ENCODE measurements at places on chromosomes 13 and 19.

DNA sequence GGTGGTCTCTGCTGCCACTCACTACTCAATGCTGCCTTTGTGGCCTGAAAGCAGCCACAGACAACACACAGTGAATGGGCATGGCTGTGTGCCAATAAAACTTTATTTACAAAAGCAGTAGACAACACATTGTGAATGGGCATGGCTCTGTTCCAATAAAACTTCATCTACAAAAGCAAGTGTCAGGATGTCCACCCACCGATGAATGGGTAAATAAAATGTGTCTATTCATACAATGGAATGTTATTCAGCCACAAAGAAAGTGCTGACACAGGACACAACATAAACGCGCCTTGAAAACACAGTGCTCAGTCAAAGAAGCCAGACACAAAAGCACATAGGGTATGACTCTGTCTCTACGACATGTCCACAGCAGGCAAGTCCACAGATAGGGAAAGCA, 20.1 kb downstream of the ZSCAN5A start:
- peak; percentile 73 for DNase-seq

GRCh38 chr13:39253774-39254173, 215.5 kb downstream of the NHLRC3 start:
- no peak for DNase-seq

DNA sequence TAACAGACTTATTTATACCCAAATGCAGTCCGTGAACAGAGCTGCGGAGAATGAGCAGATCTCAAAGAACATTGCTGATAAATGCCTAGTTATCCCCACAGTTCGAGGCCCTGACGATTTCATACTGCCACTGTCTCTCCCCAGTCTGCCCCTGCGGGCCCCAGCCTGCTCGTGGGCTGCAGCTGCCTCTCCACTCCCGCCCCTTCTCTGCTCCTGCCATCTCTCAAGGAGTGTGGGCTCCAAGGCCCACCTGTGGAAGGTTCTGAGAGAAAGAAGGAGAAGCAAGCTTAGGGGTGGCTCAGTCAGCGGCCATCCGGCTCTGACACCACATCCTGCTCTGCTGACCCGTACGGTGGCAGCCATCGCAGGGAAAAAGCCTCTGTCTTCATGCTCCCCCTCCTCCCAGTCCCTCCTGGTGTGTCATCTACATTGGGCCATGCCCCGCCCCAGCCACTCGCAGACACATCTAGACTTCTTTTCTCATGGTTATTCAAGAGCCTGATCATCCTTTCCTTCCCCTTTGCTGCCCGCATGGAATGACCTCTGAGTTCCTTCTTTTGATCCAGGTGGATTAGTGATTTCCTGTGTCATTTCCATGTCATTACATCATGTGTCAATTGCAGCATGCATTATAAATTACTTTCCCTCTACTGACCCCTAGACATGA, 52.0 kb downstream of the EPS15L1 start:
- DNase-seq = no peak

- DNase-seq = no peak
Measured at GRCh38 chr13:109626386-109627171, 159.8 kb downstream of the IRS2 start.

DNA sequence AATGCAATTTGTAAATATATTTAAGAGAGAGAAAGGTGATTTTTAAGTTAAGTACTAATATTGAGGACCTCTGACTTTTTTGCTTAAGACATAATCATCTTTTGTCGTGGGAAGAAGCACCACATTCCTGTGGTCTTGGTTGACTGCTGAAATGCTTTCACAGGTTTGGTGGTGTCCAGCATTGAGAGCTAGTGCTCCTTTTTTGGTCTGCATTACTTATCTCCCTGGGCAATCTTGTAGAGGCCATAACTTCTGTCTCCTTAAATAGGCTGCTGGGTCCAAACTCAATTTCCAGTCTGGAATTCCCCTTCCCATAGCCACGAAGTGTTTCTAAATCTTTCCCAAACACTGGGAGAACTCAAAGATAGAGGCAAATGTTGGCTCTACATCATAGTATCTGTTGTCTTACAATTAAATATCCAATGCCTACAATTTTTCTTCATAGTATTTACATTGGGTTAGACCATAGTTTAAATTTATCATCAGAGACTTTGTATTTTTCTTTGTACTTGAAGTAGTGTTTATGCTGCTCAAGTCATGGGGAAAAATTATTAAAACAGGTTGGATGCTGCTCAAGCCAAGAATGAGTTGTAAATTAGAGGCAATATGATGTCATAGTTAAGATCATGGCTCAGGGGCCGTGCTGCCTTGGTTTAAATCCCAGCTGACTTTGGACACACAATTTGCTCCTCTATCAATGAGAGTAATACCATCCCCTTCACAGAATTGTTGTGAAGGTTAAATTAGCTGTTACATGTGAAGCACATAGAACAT, 105.6 kb downstream of the POSTN start:
- peak; percentile 72 for DNase-seq
